ENCODE measurements at places on chromosomes 11 and 22.

GRCh38 chr11:2174361-2174760 is 2.7 kb upstream of the TH start:
- DNase-seq, result no peak

- no peak for DNase-seq
Observed at GRCh38 chr11:30481330-30481729, 104.8 kb downstream of the MPPED2 start.

DNA sequence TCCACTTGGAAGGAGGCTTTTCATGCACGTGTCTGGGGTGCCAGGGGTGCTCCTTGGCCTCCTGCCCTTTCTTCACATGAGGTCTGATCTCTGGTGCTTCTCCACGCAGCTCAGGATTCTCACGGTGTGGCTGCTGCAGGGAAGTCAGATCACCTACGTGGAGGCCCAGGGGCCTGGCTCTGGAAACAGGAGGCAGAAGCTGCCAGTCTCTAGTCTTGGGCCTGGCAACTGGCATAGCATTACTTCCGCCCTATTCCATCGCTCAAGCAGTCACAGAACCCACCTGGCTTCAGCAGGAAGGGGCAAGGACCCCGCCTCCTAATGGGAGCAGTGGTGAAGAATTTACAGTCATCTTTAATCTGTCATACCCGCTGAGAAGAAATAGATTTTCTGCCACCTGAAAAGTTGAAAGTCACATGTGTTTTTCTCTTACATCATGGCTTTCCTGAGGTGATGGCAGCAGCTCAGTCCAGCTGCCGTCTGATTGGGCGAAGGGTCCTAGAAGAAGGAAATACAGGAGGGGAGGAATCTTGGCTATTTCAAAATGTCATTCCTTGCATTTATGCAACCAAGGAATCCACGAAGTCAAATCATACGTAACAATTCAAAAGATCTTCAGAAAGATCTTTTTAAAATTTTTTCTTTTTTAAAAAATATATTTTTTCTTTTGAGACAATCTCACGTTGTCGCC is 50.1 kb upstream of the DKK3 start:
- no peak for DNase-seq

DNA sequence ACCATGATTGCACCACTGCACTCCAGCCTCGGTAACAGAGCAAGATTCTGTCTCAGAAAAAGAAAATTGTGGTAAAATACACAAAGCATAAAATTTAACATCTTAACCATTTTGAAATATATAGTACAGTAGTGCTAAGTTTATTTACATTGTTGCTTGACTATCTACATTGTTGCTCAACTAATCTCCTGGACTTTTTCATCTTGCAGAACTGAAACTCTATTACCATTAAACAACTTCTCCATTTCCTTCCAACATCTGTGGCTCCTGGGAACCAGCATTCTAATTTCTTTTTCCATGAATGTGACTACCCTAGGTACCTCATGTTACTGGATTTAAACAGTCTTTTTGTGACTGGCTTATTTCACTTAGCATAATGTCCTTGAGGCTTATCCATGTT is 13.5 kb upstream of the VWA5A start:
- DNase-seq, result no peak

GRCh38 chr11:89737116-89737515 is 27.0 kb downstream of the TRIM77 start:
- DNase-seq, result no peak

DNA sequence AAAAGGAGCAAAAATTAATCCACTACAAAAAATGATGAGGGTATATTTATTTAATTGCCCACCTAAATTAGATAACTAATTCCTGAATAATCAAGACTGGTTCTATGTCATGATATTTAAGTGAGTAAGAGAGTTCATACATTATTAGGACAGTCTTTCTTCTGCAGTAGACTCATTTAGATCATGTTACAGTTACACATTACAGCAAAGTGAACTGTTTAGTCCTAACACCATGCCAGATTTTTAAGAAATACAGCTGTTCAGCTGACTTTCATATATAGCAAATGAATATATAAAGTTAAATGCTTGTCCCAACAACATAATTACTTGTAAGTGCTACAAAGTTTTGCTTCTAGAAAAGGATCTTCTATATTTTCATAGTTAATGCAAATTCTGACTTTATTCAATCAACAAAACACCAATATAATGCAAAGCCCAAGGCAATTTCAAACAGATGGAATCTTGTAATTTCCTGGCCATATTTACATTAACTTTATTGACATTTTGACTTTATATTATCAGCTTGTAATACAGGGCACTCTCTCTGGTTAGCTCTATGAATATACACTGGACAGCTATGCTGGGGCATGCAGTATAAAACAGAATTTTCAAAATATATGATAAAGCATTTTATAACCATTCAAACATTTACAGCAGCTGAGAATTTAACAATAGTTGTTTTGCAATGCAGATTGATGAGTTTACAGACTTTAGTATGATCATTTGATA is 45.7 kb upstream of the TP53AIP1 start:
- DNase-seq, result no peak

Data from stimulated activated CD4-positive, alpha-beta T cell treated with anti-CD3 and anti-CD28 coated beads, Interleukin-2, amount 100 ng/mL, for 24 hours (primary cell).